ENCODE measurements at places on chromosomes 2 and 18.

- no peak for DNase-seq
Measured at GRCh38 chr2:160970052-160970965, 189.9 kb upstream of the TANK start.

- no peak for DNase-seq
Measured at GRCh38 chr2:63791387-63791786, 50.3 kb upstream of the UGP2 start.

GRCh38 chr18:78796693-78797455, 182.7 kb upstream of the SALL3 start:
- DNase-seq: no peak

- DNase-seq: no peak
Measured at GRCh38 chr2:20352581-20353216, 2.1 kb upstream of the PUM2 start.

- DNase-seq: no peak
Measured at GRCh38 chr2:38146907-38147307, 71.0 kb upstream of the CYP1B1 start.

GRCh38 chr2:106866641-106867040, 19.3 kb downstream of the ST6GAL2 start:
- DNase-seq: no peak

- no peak for DNase-seq
Measured at GRCh38 chr2:20629581-20630171, 21.2 kb downstream of the HS1BP3 start.

GRCh38 chr18:59744271-59744721, 47.1 kb upstream of the CCBE1 start:
- DNase-seq: no peak

DNA sequence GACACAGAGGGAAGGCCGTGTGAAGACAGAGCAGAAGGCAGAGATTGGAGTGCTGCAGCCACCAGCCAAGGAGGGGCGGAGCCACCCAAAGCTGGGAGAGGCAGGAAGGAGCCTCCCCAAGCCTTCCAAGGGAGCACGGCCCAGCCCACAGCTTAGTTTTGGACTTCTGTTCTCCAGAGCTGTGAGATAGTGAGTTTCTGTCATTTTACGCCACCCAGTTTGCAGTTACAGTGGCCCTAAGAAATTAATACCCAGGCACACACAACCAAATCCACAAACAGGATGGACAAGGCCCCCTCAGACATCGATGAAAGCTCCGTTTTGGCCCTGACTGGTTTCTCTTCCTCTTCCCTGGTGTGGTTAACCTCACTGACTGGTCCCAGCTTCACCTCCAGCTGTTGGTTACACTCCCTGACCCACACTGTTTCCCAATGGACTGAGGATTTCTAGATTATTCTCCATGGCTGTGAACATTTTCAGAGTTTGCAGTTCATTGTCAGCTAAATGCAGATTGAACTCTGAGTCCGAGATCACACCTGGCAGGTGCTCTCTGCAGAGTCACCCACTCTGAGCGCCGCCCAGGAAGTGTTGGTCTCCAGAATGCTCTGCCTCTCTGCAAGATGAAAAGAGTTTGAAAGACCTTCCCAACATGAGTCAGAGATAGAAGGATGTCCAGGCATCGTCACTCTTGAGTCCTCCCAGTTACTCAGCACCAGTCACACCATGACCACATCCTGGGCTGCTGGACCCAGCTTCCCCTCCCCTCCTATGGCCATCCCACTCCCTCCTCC, 100.2 kb downstream of the TWIST2 start:
- DNase-seq: no peak

DNA sequence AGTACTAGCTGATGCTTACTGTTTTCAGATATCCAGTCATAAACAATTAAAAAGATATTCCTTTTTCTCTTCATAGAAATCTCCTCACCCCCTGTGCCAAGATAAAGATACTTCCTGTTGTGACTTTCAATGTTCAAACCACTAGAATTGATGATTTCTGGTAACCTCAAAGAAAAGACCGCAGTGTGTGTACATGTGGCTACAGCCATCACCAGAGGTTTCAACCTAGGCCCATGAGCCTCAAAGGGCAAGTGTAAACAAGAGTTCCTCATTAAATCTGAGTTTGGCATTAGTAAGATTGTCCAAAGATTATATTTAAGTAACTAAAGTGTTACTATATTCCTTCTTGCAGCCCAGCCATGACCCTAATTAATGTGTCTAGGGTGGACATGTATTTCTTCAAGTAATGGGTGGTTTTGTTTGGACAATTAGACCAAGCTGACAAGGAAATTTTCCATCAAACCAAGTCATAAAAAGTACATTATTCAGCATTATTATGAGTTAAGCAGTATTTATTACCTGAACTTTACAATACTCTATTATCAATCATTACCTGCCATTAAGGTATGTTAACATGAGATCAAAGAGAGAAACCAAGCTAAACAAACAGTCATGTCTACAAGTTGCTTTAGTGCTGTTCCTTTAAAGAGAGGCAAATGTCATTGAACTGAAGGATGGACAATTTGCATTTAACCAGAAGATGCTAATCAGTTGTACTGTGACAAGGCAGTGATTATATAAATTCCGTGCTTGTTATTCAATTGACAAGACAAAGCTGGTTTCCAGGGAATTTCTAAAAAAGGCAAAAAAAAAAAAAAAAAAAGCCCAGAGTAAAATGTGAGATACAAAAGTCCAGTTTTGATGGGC, 382.7 kb downstream of the LNPK start:
- no peak for DNase-seq

- DNase-seq: no peak
Measured at GRCh38 chr2:176535467-176536113, 266.3 kb downstream of the MTX2 start.

- DNase-seq: no peak
Measured at GRCh38 chr2:143564419-143564818, 435.2 kb downstream of the ARHGAP15 start.

DNA sequence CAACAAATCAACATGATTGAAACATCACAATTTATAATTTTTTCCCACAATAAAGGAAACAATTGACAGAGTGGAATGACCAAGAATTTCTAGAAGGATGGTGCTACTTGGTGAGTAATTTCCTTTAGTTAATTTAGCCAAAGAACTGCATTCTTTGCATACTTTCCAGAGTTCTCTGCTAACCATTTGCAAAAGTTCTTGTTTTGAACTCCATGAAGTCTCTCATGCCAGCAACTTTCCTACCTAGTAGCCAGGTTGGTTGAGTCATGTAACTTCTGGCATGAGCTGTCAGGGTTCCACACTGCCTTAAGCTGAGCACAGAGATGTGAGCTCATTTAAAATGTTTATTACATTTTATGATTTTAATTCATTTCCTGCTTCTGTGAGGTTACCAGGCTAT, 539.6 kb downstream of the PID1 start:
- no peak for DNase-seq

DNA sequence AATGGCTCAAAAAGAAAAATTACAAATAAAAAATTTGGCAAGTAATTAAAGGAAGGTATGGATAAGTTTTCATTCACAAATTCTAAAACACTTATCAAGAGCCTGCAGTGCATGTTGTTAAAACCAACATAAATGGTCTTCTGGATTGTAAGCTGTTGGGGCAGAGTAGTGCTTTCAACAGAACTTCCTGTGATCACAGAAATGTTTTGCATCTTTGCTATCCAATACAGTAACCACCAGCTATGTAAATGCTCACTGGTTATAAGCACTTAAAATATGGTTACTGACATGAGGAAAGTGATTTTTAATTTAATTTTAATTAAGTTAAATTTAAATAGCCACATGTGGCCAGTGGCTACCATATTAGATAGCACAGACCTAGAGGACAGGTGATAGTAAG, 133.1 kb downstream of the NBAS start:
- no peak for DNase-seq

DNA sequence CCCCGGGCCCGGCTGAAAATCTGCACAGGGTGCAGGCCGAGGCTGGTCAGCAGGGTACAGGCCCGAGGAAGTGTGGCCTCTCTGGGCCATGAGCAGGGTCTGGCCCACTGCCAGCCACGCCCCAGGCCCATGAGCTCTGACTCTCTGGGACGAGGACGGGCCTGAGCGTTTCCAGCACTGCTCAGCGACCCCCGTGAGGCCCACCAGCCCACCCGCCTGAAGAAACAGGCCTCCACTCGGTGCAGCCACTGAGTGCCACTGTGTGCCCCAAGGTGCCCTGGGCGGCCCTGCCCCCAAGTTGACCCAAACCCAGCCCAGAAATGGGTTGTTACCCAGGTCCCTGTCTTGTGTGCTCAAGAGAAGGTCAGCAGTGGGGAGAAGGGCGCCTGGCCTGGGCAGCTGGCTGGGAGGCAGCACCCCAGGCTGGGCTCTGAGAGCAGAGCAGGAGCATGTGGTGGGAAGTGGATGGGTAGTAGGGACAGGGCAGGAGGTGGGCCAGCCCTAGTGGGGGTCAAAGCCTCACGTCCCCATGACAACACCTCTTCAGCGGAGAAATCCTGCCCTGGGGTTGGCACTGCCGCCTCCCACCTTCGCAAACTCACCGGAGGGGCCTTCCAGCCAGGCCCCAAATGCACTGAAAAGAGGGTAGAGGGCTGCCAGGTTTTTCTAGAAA, 2.1 kb upstream of the SNED1 start:
- DNase-seq: no peak

- DNase-seq: no peak
Measured at GRCh38 chr18:48539406-48540250, 797 bp downstream of the CTIF start.

DNA sequence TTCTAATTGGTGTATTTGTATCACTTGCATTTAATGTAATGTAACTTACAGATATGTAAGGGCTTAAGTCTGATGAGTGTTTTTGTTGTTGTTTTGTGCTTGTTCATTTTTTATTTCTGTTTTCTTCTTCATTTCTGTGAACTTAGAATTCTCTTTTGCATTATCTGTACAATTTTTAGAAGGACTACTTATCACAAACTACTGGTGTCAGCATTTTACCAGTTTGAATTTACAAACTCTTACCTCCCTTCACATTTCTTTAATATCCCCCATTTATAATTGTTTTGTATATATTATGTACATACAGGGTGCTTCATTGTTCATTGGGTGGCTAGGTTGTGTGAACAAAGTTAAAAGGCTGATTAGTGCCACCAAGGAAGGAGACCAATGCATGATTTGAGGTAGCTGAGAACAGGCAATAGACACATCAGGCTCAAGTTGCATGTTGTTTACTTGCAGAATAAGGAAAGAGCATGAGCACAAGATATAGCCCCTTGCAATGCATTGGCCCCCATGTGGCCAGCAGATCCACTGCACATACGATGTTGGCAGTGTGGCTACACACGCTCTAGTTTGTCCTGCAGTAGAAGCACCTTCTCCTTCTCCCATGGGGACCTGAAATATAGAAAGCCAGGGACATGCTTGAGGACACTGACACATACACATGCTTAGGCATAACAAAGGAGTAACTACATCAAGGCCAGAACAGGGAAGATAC, 198.2 kb downstream of the CD8B2 start:
- DNase-seq: no peak

- no peak for DNase-seq
Measured at GRCh38 chr2:219836647-219837177, 209.3 kb downstream of the SLC4A3 start.

DNA sequence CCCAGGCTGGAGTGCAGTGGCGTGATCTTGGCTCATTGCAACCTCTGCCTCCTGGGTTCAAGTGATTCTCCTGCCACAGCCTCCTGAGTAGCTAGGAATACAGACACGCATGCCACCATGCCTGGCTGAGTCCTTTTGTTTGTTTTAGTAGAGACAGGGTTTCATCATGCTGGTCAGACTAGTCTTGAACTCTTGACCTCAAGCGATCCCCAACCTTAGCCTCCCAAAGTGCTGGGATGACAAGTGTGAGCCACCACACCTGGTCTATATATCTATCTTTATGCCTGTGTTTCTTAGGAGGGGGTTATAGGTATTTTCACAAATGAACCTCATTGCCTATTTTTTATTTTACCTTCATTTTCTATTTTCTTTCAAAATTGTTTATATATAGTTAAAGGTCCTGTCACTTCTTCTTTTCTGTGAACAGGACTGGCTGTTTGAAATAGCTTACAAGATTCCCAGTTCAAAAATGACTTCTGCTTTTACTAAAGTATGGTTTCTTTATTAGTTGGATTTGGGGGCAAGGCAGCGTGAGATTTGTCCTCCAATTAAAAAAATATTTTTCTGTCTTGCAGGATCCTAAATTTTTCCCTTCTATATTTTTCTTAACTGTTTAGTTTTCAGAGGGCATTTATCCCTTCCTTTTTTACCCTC, 16.4 kb upstream of the MARCHF7 start:
- no peak for DNase-seq

- no peak for DNase-seq
Measured at GRCh38 chr2:196370381-196370780, 199.0 kb upstream of the STK17B start.

DNA sequence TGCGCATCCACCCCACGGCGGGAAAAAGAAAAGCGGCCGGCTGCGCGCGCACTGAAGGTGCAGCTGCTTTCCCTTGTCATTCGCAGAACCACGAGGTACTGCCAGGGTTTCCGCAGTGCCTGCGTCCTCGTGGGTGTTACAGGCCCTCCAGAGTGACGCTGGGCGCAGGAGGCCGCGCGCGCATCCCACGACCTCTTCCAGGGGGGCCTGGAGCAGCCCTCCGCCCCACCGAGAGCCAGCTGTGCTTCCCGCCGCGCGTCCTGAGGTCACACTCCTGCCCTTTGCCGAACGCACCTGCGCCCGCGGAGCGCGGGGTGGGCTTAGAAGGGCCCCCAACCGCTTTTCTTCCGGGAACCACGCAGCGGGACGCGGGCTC, 378 bp upstream of the IAH1 start:
- no peak for DNase-seq

GRCh38 chr2:233081731-233082221, 21.6 kb downstream of the INPP5D start:
- no peak for DNase-seq

- no peak for DNase-seq
Measured at GRCh38 chr18:48776641-48777025, 174.1 kb downstream of the SMAD7 start.

DNA sequence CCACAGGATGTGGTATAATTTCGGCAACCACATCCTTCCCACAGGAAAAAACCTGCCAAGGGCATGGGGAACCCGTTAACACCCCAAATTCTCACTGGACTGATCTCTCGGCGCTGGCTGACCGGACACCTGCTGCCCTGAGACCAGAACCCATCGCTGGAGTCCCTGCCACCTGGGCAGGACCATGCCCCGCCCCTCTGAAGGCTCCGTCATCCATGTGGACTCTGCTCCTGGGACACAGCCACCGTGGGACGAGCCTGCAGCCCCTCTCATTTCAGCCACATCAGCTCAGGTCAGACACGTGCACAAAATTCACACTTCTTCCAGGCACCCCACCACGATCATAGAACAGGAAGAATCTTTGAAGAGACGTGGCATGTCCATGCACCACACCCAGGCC, 108.2 kb downstream of the ZNF516 start:
- no peak for DNase-seq

DNA sequence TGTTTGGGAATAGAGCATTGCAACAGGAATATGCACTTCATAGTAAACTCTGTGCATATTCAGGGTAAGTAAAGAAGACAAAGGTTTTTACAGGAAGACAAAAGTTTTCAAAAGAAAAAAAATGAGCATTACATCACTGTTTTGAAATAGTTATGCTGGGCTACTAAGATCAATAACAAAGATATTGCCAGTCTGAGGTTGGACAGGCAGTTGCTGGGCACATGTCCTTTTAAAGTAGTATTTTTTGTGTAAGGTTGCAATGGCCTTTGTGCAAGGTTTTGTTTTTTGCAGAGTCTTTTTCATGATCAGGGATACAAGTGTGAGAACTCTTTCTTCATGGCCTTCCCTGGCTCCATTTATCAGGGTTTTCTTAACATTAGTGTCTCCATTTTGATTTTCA, 16.2 kb downstream of the IL1B start:
- DNase-seq: no peak

GRCh38 chr2:240459401-240460252, 24.2 kb downstream of the GPC1 start:
- DNase-seq: no peak
